Sigmoid colon (tissue), 7 donors: ENCODE measurements at places on chromosomes 6 and 20. TPM values are rescaled to one million over a fixed set of nuclear protein-coding genes. Genes with fewer than 3 reads are reported as not detected.

The GPLD1 gene
- 5.1 TPM for total RNA-seq

The EDN3 gene
- 1.8 TPM for total RNA-seq

The ADTRP gene
- not detected for total RNA-seq

The UNC5CL gene
- total RNA-seq = 0.36 TPM

The ANGPT4 gene
- 0.28 TPM for total RNA-seq

The ENPP1 gene
- 3.6 TPM for total RNA-seq

The NKAIN2 gene
- total RNA-seq = 0.82 TPM

The TPD52L1 gene
- total RNA-seq = 61.0 TPM

The PREX1 gene
- 21.0 TPM for total RNA-seq

- no peak overlapping the region for H3K4me3 ChIP-seq
- no peak overlapping the region for H3K27ac ChIP-seq
- peaks cover 9% of the 10 kb centered on the region for H3K36me3 ChIP-seq
- no peak for DNase-seq
- H3K27me3 ChIP-seq = no peaks in the 10 kb centered on the region
- peaks cover 29% of the 10 kb centered on the region for H3K4me1 ChIP-seq
These were observed 163.7 kb downstream of the DTNBP1 start for GRCh38 chr6:15499125-15499524.

DNA sequence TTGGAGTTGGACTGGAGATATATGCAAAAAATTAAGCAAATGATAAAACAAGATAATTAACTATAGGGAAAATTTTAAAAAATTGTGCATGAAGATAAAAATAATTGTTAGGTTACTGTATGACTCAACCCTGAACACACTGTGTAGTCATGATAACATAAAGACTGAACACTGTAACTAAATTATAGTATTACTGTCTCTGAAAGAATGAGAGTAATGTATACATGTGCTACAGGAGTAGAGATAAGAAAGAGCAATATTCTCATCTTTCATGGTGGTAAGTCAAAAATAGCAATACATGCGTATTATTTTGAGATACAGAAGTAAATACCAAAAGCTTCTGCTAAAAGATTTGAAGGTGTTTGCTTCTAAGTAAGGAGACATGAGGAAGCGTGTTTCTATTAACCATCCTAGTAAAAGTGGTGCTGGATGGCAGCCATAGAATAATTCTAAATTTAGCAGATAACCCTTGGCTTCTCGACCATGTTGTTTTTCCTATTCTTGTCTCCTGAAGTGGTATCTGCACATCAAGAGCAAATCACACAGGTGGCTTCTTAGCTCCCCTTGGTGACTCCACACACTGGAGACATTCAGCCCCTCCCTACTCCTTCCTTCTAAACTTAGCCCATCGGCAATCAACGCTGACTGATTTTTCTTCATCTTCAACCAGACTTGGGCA, 390.6 kb upstream of the PLCB4 start:
- no peaks in the 10 kb centered on the region for H3K36me3 ChIP-seq
- no peaks in the 10 kb centered on the region for H3K4me1 ChIP-seq
- no peak for DNase-seq
- H3K27ac ChIP-seq = no peak overlapping the region

- H3K4me1 ChIP-seq = no peaks in the 10 kb centered on the region
- no peak overlapping the region for H3K4me3 ChIP-seq
- no peaks in the 10 kb centered on the region for H3K27me3 ChIP-seq
- DNase-seq = no peak
- H3K27ac ChIP-seq = no peak overlapping the region
These were observed 453.4 kb upstream of the SPTLC3 start for GRCh38 chr20:12555369-12555768.

GRCh38 chr6:151494936-151495320, 1.1 kb downstream of the CCDC170 start:
- H3K27ac ChIP-seq = peak overlapping the region; percentile 62
- H3K27me3 ChIP-seq = peaks cover 15% of the 10 kb centered on the region
- DNase-seq = no peak
- H3K36me3 ChIP-seq = no peaks in the 10 kb centered on the region
- no peaks in the 10 kb centered on the region for H3K4me1 ChIP-seq

- peak overlapping the region; percentile 41 for H3K27ac ChIP-seq
- no peak overlapping the region for H3K4me3 ChIP-seq
- H3K27me3 ChIP-seq = no peaks in the 10 kb centered on the region
- H3K4me1 ChIP-seq = peaks cover 49% of the 10 kb centered on the region
These were observed 68.5 kb downstream of the CNKSR3 start for GRCh38 chr6:154441995-154442310.

GRCh38 chr20:1396702-1397101, 3.8 kb upstream of the FKBP1A start:
- peaks cover 5% of the 10 kb centered on the region for H3K27me3 ChIP-seq
- H3K27ac ChIP-seq = no peak overlapping the region

DNA sequence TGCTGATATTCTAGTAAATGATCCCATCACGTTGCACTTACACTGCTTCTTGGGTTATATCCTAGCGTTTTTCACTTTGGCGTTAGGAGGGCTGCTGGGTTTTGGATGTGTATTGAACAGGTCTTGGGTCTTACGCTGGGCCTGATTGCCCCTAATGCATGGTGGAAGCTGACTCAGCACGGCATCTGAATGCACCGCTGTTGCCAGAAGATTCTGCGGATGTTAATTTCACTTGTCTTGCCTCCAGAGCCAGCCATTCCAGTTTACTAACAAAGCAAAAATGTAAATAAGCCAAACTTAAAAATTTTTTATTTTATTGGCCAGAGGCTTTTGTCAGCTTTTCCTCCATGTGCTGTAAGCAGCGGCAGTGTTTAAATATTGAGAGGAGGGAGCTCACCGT, 233.5 kb downstream of the TMEM242 start:
- H3K27me3 ChIP-seq = no peaks in the 10 kb centered on the region
- H3K27ac ChIP-seq = no peak overlapping the region
- H3K4me3 ChIP-seq = no peak overlapping the region
- no peak for DNase-seq
- H3K36me3 ChIP-seq = peaks cover 13% of the 10 kb centered on the region
- H3K4me1 ChIP-seq = peaks cover 19% of the 10 kb centered on the region

DNA sequence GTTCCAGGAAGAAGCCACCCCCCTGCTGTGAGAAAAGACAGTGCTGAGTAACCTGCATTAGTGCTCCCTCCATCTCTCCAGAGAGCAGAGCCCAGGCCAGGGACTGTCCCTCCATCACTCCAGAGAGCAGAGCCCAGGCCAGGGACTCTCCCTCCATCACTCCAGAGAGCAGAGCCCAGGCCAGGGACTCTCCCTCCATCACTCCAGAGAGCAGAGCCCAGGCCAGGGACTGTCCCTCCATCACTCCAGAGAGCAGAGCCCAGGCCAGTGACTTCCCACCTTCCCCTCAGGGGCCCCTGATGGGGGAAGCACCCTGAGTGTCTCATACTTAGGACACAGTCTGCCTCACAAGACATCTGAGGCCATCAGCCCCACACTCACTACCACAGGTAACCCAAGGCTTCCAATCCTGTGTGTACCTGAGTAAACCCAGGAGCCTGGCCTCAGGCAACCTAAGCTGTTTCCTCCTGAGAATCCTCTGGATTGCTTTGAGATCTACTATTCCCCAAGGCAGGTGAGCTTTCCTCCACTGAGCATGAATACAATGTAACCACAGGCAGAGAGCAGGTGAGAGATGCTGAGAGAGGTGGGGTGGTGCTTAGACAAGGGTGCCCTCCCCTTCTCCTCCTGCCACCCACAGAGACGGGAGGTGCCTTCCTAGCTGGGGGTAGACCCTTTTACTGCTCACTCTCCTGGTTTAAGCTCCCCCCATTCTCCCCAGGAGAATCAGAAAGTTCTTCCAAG, 4.9 kb downstream of the TBXT start:
- no peak overlapping the region for H3K27ac ChIP-seq
- DNase-seq = peak; percentile 9
- peaks cover 33% of the 10 kb centered on the region for H3K27me3 ChIP-seq

DNA sequence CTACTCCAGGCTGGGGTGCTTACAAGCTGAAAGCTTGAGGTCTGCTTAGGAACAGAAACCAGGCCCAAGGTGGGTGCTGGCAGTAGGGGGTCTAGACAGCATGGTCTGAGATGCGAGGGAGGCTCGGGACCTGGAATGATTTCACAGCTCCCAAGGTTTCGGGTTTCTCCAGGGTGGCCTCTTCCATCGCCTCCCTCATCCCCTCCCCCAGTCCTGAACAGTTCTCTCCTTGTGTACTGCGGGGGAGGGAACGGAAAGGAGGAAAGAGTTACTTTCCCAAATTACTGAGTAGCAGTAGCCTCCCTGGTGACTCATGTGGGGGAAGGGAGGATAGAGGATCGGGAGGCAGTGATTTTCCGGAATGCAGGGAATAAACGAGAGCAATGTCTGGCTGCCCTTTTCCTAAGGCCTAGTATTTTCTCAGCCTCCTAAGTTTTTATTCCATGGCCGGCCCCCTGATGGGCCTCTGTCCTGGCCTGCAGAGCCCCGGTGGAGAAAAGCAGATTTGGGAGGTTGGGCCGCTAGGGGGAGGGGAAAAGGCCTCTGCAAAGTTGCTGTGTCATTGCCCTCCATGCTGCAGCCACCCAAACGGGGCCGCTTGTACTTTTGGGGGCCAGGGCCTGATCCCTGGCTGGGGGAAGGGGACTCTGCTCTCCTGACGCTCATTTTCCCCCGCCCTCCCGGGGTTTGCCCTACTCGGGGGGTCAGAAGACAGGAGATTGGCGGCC, 1.5 kb downstream of the BRD2 start:
- no peaks in the 10 kb centered on the region for H3K27me3 ChIP-seq
- peaks cover 18% of the 10 kb centered on the region for H3K36me3 ChIP-seq
- peak; percentile 89 for DNase-seq
- peak overlapping the region; percentile 71 for H3K4me3 ChIP-seq
- H3K27ac ChIP-seq = peak overlapping the region; percentile 99

GRCh38 chr20:23224806-23225205, 125.8 kb upstream of the NXT1 start:
- no peak for DNase-seq
- H3K27ac ChIP-seq = no peak overlapping the region
- no peaks in the 10 kb centered on the region for H3K36me3 ChIP-seq

GRCh38 chr20:36090223-36090622, 64.3 kb upstream of the EPB41L1 start:
- H3K4me3 ChIP-seq = no peak overlapping the region
- no peak overlapping the region for H3K27ac ChIP-seq
- H3K4me1 ChIP-seq = peaks cover 32% of the 10 kb centered on the region

- H3K36me3 ChIP-seq = no peaks in the 10 kb centered on the region
- H3K4me1 ChIP-seq = peaks cover 10% of the 10 kb centered on the region
These were observed at the start of gene SLC18B1 for GRCh38 chr6:132797951-132798868. Gene SLC18B1 (minus strand): TSS chr6:132798637. CDS start chr6:132798456, 181 bp downstream.

DNA sequence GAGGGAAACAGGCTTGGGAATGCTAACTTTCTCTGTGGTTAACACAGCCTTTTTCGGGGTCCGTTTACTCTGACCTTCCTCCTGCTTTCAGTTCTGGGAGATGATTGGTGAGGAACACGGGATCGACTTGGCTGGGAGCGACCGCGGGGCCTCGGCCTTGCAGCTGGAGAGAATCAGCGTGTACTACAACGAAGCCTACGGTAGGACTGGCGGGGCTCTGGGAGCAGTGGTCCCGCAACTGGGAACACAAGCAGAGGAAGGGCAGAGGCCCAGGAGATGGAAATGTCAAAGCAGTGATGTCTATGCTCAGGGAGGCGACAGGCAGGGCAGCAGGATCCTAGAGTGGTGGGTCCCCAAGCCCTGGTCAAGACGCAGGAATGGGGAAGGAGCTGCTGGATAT, 3.5 kb downstream of the TUBB1 start:
- peaks cover 12% of the 10 kb centered on the region for H3K4me1 ChIP-seq
- peaks cover 55% of the 10 kb centered on the region for H3K36me3 ChIP-seq
- DNase-seq = no peak

DNA sequence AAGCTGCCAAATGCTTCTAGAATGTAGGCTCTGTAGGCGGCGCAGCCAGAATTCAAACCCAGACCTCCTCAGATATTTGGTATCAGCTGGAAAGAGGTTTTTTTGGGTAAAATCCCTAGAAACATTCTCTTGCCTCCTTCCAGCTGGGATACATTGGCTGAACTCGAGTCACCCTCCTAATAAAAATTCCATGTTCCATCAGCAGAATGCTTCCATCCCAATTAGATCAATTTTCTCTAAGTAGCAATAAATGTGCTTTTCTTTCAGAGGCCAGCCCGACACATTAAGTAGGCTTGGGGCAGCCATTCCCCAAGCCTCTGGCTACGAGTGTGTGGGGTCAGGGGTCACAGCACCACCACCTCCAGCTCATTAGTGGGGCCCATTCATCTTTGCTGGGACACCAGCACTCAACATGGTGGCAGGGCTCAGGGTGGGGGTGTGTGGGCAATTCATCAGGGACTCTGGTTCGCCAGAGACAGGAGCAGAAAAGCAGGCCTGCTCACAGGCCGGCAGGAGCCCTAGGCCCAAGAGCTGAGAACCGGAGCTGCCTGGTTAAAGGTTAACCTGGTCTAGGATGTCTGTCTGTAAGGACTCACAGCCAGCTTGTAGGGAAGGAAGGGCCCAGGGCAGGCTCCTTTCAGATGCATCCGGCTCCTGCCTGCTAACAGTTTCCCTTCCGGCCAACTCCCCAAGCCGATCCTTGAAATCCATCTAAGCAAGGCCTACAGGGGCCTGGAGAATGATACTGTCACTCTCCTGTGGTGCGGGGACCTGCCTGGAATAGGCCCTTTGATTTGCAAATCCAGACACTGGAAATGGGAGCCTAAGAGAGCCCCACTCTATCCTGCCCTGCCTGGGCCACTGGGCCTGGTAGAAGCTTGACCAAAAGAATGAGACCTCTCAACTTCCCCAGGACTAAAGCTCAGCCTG, 159.1 kb upstream of the TOP1 start:
- no peak for DNase-seq
- peaks cover 14% of the 10 kb centered on the region for H3K4me1 ChIP-seq
- H3K27ac ChIP-seq = no peak overlapping the region

GRCh38 chr6:70834520-70834919, 122.3 kb downstream of the B3GAT2 start:
- no peaks in the 10 kb centered on the region for H3K27me3 ChIP-seq
- H3K27ac ChIP-seq = no peak overlapping the region
- H3K4me3 ChIP-seq = no peak overlapping the region
- no peaks in the 10 kb centered on the region for H3K36me3 ChIP-seq

GRCh38 chr6:117555882-117556498, 46.3 kb downstream of the GOPC start:
- H3K27me3 ChIP-seq = no peaks in the 10 kb centered on the region
- no peaks in the 10 kb centered on the region for H3K4me1 ChIP-seq
- no peak for DNase-seq
- H3K4me3 ChIP-seq = no peak overlapping the region
- H3K36me3 ChIP-seq = no peaks in the 10 kb centered on the region

DNA sequence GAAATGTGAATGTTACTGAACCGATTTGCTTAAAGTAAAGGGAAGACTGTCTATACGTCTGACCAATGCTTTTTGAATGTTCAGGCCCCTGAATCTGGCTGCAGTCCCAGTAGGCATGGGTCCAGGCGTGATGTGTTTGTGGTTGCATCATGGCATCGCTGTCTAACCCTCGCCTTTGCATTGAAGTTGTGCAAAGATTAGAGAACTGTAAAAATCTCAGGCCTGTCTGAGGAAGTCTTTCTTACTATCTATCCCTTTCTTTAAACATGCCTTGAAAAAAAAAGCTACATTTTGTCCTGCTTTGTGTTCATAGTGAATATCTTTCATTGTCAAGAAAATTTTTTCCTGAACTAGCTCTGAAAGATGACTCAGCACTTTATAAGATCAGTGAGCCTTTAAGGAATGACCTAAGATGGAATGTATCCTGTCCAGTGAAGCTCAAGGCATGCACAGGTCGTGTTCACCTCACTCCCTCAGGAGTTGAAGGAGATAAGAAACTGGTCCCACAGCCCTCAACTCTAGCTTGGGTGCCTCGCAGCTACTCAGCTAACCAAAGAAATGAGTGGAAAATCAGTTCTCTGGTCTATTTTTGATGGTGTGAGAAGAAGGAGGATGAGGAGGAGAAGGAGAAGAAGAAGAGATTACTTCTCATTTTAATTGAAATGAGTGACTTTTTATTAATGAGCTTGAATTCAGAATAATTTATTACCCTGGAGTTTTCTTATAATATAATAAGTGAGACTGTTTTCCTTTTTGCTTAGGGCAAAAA, 48.6 kb downstream of the TPD52L1 start:
- H3K4me1 ChIP-seq = no peaks in the 10 kb centered on the region
- no peaks in the 10 kb centered on the region for H3K27me3 ChIP-seq
- no peak overlapping the region for H3K4me3 ChIP-seq
- no peaks in the 10 kb centered on the region for H3K36me3 ChIP-seq
- DNase-seq = peak; percentile 78
